ENCODE measurements at places on chromosomes 2 and 18.

- no peak for DNase-seq
Measured at GRCh38 chr2:171864357-171864985, 29.6 kb downstream of the SLC25A12 start.

- no peak for DNase-seq
Measured at GRCh38 chr2:71459084-71459431, 5.7 kb downstream of the DYSF start.

DNA sequence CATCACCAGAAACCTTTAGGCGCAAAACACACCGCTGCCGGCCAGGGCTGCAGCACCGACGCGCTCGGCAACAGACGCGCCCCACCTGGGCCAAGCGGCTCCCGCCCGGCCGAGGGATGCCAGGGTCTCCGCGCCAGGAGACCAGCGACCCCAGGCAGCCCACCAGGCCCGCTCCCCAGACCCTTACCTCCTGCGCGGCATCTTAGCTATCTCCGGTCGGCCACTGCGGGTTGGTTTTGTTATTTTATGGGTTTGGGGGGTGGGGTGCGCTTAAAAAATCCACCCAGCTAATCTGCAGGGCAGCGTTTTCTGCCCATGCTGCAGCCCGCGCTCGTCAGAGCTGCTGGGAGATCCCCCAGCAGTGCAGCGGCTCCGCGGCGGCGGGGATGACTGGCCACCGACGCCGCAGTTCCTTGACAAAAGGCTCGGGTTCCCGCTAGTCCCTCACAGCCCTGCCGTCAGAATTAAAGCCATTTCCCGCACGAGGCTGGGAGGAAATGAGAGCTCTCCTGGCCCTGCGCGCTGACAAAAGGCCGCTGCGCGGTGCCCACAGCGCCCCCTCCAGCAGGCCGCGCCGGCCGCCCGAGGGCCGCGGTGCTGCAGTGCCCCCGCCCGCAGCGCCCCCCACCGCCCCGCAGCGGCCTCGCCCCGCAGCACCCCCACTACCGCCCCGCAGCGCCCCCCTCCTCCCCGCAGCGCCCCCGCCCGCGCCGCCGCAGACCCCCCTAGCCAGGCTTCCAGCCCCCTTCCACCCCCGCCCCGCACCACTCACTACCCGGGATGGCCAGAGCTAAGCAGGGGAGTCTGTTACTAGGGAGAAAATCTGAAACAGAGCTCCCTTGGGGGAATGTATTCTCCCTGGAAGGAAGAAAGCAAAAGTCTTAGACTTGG lies at the start of gene ADD2:
TSS of gene ADD2 (minus strand) at position 502 of the 891 bp plus-strand sequence. CDS start 61,792 bp downstream, outside the sequence.
- peak; percentile 72 for DNase-seq

- DNase-seq = no peak
Measured at GRCh38 chr2:73601780-73602179, 40.4 kb downstream of the NAT8 start.

DNA sequence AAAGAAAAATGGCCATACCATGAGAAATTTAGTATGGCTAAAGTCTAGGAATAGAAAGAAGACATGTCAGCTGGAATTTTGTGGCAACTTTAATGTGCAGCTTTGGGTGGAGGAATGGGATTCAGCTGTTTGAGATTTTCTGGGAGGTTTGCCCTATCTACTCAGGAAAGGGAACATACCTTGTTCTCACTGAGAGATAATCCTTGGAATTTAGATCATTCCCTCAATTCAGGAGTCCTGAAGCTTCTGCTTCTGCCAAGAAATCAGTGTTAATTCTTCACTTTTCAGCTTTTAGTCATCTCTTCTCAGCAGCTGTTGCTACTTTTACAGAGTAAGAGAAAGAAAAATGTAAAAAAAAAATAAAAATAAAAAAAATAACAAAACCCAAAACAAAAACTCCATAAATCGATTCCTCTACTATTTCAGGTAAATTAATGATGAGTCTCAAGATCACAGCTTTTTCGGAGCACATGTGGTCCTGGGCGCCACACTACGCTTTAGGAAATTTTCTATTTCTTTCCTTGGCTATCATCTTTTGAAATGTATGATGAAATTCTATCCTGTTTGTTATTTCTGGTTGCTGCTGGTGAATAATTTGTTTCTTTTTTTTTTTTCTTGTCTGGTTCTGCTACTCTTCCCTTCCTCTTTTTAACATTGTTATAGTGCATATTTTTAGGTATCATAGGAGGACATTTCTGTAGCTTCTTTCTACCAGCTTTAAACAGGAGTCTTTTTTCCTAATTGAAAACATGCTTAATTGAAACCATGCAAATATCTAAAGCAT lies 18.9 kb upstream of the BAZ2B start:
- DNase-seq = no peak

DNA sequence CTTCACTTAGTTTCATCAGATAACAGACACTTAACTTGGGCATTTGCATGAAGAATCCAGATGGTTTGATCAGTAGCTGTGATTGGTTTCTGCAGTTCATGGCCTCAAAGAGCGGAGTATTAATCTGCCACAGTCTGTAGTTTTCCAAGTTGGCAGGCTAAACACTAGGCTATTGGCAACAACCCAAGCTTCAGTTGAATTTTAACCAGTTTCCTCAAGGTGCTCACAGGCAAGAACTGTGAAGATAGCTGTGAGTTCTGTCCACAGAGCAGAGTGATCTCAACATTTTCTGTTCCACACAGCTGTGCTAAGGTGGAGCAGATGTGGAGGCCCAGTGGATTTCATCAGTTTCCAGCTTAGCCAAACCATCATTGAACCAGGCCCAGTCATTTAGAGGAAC lies 469.5 kb upstream of the LINC00305 start:
- no peak for DNase-seq

DNA sequence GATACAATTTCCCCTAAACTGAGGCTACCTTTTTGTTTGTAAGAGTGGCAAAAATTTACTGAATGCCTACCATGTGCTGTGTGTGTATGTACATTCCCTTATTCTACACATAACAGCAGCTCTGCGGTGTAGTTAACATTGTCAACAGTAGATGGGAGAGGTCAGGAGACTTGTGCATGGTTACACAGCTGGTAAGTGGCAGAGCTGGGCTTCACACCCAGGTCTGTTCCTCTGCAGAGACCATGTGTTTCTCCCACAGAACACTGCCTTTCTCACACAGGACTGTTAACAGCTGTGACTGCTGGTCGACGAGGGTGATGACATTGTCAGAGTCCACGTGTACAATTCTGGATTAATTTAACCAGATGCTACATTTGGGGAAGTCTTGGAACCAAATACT lies 49.1 kb downstream of the EML6 start:
- no peak for DNase-seq

- no peak for DNase-seq
Measured at GRCh38 chr2:70947556-70948184, 12.0 kb downstream of the ATP6V1B1 start.

DNA sequence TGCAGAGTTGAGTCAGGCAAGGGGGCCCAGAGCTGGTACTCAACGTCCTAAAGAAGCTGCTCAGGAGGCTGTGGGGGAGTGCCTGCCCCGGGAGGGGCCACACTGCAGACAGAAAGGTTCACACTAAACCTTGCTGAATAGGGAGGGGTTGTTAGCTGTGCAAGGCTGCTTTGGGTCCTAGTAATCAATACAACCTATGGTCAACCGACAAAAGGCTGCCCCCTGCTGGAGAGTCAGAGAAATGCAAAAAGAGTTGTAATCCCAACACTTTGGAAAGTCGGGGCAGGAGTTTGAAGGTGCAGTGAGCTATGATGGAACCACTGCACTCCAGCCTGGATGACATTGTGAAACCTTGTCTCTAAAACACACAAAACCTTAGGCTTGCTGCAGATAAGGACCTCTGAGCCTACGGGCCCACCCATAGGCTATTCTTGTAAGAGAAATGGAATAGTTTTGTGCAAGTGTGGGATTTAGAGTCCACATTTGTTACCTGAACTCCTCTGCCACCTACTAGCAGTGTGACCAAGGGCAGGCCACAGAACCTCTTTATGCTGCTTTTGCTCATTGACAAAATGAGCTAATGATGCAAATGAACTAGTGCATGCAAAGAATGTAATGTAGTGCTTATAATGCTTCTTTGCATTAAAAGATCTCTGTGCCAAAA lies 81.5 kb downstream of the PRPF40A start:
- peak; percentile 35 for DNase-seq

DNA sequence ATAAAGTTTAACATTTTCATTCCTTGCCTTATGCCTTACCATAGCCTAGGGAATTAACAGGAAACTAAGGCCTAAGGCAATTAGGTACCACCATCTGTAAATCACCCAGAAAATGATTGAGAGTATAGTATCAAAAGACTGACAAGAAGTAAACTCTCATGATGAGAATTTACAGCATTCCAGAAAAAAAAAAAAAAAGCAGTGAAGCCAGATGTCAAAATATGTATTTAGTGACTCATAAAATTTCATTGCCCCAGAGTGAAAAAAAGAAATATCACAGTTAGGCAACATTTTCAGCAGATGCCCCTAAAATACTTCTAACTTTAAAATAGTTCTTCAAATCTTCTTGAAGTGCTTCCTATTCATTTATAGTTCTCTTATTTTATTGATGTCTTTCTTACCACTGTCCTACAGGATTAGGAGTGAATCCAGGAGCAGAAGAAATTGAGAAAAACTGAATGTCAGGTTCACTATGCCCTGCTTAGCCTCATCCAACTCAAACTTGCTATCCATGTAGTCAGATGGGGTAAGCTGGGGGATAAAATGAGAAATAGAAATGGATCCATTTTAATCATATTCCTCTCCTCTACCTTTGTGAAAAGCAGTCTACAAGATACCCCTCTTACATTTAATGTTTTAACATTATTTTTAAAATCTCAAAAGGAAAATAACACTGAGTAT lies 57.3 kb upstream of the TANK start:
- DNase-seq = no peak

GRCh38 chr2:217471319-217471718 lies 531.5 kb downstream of the TNS1 start:
- DNase-seq = no peak

- DNase-seq = no peak
Measured at GRCh38 chr2:162022290-162022945, 51.6 kb downstream of the DPP4 start.

DNA sequence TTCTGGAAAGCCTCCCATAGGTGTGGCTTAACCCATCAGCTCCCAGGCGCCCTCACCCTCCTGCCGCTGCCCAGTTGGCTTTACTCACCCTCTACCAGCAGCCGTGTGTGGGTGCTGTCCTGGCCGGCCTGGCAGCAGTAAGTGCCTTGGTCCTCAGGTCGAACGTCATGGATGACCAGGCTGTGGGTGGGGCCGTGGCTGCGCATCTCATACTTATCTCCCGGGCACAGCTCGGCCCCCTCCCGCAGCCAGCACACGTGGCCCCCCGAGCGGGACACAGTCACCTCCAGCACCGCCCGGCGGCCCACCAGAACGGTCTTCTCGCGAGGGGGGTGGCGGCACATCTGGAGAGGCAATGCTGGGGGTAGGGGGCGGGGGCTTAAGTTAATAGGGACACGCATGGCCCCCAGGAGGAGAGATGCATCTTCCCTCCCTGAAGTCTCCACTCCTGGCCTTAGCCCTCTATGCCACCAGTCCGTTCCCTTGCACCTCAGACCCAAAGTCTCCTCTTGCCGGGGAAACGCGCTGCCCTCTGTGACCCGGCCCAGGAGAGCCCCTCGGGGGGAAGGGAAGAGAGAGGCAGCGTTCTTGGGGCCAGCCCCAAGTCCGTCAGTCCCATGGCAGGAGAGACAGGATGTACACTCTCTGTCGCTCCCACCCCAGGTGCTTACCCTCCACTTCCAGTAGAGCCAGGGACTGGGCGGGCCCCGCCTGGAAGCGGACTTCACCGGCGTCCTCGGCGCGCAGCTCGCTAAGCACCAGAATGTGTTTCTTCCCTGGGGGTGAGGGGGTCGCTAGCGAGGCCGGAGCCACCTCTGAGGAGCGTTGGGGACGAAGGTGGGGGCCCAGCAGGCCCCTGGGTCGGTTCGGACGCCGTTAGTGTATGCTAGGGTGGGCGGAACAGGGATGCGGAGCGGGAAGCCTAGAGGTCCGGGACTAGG lies 7.9 kb downstream of the TMEM198 start:
- no peak for DNase-seq

DNA sequence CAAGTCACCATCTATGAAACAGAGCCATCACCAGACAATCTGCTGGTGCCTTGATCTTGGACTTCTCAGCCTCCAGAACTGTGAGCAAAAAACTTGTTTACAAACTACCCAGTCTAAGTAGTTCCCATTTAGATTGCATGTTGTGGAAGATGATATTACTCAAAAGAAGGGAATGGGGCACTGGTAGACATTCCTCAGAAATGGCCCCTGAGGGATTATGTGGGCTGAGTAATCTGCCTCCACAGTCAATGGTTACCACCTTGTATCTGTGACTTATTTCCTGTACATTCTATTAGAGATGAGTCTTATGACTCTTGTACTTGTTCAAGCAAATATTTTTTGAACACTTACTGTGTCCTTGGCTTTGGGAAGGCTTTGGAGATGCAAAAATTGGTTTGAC lies 160.4 kb downstream of the NUP35 start:
- DNase-seq = no peak

DNA sequence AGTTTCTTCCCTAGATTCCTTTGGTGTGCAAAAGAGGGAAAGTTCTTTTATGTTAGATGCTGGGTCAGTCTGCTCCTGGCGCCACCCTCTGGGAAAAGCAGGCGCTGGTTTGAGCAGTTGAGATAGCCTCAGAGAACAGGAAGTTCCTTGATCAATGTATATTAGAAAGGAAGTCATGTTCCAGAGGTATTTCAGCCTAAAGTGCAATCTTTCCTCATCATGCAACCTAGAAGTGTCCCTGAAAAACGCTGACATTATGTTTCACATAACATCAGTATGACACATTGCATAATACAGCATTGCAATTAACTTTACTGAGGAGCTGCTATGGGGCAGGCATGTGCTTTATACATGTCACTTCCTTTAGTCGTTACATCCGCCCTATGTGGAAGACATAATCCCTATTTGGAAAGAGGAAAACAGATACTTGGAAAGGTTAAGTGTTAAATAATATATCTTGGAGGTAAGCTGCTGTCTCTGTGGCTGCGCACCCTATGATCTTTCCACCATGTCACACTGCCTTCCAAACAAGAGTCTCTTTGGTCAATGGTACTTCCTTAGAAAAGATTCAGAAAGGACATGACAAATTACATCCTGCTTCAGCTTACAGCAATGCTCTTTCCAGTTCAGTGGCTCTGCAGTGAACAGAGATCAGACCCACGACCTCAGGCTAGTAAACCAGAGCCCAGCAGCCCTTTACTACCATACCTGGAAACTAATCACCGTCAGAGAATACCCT lies 369.7 kb downstream of the RAD51AP2 start:
- DNase-seq = peak; percentile 3

- no peak for DNase-seq
Measured at GRCh38 chr2:158650646-158651357, 144.3 kb upstream of the DAPL1 start.

DNA sequence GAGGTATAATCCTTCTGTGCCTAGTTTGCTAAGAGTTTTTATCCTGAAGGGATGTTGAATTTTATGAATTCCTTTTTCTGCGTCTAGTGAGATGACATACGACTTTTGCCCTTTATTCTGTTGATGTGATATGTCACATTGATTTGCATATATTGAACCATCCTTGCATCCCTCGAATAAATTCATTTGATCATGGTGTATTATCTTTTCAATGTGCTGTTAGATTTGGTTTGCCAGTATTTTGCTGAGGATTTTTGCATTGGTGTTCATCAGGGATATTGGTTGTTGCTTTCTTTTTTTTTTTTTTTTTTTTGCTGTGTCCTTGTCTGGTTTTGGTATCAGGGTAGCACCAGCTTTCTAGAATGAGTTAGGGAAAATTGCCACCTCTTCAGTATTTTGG lies 9.1 kb downstream of the GCC2 start:
- no peak for DNase-seq
